ENCODE measurements at places on chromosomes 1 and 21.

GRCh38 chr1:239263801-239264200, 122.6 kb upstream of the CHRM3 start:
- DNase-seq = no peak

DNA sequence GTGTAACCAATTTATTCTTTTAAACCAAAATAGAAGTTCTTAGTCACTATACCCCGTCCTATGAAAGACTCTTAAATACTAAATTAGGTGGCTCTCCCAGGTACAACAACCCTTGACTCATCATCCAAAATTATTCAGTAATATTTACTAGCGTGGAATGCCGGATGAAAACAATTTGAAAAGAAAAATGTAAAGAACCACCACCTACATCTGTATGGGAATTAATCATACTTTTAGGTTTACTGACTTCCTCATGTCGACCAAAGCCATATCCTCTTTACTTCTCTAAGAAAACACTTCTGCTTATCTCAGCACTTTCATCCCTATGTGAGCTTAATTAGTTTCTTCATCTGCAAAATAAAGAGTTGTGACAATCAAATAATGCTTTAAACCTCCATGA, 139.6 kb downstream of the AKT3 start:
- no peak for DNase-seq

GRCh38 chr1:78831731-78832360, 174.7 kb downstream of the ADGRL4 start:
- no peak for DNase-seq

DNA sequence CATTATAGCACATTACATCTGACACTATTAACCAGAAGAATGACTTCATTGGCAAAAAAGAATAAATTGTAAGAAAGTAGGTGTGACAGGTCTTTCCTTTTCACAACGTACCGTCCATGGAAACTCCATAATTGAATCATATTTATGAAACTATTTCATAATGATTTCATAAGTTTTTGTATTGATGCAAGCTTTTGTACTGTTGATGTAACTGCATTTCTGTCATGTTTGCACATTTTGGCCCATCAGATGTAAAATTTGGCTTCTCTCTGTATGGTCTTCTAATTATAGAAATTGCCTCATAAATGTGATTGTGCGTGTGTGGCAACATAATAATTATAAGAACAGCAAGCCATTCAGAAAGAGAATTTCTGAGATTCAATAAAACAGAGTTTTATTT, 180.7 kb upstream of the ZNHIT6 start:
- no peak for DNase-seq

GRCh38 chr1:158830074-158830677, 975 bp upstream of the MNDA start:
- DNase-seq = no peak

GRCh38 chr1:87333692-87334347, 5.1 kb downstream of the LMO4 start:
- DNase-seq = no peak

- no peak for DNase-seq
Measured at GRCh38 chr21:37266515-37267221, 466 bp downstream of the VPS26C start.

- no peak for DNase-seq
Measured at GRCh38 chr1:30920827-30921226, 12.3 kb upstream of the SDC3 start.

GRCh38 chr1:85864727-85865126, 156.5 kb upstream of the ZNHIT6 start:
- no peak for DNase-seq

DNA sequence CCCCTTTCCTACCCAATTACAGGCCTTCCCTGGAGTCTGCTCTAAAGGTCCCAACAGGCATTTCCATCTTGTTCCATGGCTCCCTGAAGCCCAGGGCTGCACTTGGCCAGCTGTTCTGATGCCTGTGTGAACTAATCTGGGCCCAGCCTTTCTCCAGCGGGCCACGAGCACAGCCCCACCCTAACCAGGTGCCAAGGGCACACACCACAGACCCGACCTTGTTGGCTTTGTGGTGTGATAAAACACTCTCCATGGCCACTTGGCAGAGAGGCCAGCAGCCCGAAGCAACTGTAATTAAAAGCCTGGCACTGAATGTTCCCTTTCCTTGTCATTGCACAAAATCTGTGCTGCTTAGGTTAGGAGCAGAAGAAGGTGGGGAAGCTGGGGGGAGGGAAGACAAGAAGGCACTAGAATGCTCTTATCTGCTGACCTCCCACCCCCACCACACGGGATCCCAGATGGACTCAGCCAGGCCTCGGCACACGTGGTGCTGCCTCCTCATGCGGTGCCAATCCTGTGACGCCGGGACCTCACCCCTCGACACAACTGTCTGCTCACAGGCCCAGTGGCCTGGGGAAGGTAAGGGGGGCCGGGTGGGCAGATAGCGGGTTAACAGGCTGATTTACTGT, 9.9 kb downstream of the HCRTR1 start:
- no peak for DNase-seq

DNA sequence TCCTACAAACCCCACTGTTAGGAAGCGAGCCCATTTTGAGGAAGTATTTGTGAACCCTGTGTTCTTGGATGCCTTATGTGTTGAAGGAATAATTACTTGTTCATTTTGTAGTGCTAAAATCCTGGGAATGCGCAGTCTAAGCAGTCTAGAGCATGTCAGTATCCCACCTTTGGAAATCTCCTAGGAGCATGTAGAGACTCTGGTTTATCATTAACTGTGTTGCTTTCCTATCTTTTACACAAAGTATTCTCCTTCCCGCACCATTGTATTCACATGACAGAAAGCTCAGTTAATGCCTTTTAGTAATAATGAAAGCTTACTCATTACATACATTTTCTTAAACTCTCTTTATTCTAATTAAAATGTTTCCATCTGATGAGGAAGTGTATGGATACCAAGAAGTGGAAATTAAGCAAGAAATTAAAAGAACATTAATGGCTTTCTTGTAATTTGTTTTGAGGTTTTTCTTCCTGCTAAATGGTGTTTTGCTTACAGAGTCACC, 99.4 kb downstream of the CAMTA1 start:
- DNase-seq = no peak

- DNase-seq = no peak
Measured at GRCh38 chr1:72936151-72936740, 653.9 kb upstream of the NEGR1 start.

DNA sequence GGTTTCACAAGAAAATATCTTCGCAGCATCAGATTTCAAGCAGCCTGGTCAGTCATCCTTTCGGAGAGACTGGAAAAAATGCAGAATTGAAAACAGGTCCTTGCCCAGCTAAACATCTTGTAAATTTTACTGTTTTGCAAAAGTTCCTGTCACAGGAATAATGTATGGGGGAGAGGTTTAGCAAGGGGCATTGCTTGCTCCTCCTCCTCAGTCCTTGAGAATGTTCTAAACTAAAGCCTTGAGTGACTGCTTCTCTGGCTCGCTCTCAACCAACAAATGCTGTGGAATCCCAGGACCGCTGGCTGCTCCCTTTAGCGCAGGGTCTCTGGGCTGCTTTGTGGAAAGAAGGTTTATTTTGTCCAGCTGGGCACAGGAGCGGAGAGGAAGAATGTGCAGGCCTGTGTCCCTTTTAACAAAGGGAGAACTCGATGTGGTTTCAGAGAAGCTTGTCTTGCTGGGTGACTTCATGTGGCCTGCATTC, 33.6 kb upstream of the FHAD1 start:
- no peak for DNase-seq

DNA sequence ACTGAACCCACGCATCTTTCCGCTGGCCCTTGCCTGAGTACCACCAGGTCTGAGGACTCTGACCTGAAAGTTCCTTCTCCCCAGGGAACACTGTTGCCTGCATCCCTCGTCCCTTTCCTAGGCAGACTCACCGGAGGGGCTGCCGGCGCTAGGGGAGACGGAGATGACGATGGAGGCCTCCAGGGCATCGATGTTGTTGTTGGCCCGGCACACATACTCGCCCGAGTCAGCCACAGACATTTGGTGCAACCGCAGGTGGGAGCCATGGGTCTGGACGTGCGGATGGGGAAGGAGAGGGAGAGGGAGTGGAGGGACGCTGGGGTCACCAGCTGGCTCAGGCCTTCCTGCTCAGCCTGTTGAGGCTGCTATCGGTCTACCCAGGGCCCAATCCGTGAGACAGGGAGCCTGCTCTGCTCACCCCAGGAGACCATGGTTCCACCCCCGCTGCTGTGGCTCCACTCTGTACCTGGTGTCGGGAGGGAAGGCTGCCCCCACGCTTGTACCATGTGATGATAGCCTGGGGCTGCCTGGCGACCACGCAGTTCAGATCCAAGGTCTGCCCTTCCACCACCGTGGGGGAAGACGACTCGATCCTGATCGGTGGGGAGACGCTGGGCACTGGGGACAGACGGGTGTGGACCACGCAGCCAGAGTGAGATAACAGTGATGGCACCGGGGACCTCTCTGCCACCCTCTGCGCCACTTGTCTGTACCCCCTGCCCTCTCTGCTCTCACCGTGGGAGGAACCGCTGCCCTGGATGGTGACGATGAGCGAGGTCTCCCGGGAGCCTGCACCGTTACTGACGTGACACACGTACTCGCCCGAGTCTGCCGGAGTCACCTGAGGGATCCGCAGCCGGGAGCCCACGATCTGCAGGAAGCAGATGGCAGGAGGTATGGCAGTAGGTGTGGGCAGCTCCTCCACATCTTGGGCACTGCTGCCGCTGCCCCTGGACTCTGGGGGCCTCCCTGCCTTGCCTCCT, 35.4 kb downstream of the LDLRAD2 start:
- no peak for DNase-seq

DNA sequence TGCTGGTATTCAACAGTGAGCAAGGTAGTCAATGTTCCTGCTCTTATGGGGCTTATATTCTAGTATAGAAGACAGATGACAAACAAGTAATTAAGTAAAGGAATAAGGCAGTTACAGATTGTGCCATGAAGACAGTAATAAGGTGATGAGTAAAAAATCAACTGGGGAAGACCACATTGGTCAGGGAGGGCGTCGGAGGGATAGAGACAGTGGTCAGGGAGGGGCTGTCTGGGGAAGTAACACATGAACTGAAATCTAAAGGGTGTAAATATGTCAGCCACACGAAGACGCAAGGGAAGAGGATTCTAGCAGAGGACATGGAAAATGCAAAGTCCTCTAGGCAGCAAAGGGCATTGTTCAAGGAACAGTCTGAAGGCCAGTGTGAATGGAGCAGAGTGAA, 10.1 kb downstream of the IL12RB2 start:
- no peak for DNase-seq

DNA sequence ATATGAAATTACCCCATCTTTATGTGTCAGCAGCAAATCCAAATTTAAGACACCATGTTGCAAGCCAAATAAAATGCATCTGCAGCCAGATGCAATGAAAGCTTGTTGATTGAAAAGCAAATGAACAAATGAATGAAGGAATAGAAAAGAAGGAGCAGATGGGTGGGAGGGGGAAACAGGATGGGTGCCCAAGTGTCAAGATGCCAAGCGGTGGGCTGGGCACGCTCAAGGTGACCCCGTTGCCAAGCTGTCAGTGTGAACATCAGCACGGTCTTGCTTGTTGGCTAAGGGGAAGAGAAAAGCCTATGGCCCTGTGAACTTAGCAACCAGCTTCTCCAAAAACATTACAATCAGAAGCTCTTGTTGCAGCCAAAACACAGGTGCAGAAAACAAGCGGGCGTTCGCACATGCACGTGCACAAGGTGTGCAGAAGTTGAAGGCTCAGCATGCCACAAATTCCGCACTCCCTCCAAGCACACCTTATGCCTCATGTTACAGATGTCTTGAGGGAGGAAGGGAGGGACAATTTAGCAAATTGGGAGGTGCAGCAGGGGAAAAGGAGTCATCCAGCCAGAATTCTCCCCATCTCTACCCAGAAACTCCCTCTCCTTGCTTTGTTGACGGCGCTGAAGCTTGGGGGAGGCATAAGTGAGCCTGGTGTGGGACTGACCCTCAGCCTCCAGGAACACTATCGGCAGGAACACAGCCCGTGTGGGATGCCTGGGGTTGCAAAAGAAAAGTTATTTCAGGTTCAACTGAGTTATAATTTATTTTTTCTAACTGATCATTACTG, 62.4 kb downstream of the HIVEP3 start:
- no peak for DNase-seq

DNA sequence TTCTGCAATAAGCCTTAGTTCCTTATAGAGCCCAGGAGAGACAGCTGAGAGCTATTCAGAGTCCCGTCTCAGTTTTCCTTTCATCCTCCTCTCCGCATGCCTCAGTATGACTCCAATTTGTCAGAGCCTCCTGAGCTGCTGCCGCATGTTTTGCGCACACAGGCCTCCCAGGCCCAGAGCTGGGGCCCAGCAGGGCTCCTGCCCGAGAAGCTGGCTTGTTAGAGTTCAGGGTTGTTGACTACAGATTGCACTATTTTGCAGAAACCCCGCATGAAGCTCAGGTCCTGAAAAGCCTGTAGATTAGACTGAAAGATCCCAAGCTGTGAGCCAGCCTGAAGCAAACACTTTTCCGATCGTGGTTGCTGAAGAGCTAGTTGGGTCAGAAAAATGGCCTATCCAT, 51.5 kb downstream of the IGSF5 start:
- no peak for DNase-seq

DNA sequence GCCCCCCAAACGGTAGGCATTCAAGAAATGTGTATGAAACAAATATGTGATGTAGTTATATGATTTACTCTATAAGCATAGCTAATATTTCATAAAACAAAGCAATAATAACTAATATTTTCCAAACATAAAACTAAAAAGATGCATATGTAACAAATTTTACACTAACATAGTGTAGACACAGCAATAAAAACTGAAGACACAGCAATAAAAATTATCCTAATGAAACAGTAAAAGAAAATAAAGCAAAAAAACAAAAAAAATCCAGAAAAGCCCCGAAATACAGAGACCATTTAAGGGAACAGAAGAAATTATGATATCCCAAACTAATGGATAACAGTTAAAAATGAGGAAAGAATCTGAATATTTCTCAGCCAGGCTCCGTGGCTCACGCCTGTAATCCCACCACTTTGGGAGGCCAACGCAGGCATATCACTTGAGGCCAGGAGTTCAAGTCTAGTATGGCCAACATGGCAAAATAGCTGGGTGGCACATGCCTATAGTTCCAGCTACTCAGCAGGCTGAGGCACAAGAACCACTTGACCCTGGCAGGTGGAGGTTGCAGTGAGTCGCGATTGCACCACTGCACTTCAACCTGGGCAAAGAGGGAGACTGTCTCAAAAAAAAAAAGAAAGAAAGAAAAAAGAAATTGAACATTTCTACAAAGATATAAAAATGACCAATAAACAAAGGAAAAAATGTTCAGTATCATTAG, 38.2 kb upstream of the PSMG1 start:
- no peak for DNase-seq

DNA sequence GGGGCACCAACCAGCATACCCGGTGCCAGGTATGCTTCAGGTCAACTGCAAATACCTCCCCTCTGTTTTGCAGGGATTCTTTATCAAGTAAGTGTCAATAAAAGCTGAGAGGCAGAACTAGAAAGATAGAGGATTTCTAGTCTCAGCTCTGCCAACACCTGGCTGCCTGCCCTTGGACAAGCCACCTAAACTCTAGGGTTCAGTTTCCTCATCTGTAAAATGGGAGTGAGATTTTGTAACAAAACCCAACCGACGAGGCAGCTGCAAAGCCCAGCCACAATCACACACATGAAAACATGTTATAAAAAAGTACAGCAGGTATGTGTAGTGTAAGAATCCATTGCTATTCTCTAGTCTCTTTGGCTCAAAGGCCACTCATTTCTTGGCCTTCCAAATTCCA, 8.2 kb downstream of the SSBP3 start:
- no peak for DNase-seq
